Putamen (tissue), 1 donor: ENCODE measurements at places on chromosomes 2 and 18.

- DNase-seq, result no peak
These were observed 28.7 kb upstream of the CCDC150 start for GRCh38 chr2:196610796-196611195.

- peak; percentile 69 for DNase-seq
These were observed 68.6 kb upstream of the SPOPL start for GRCh38 chr2:138432971-138433370.

- no peak for DNase-seq
These were observed 46.1 kb downstream of the TACR1 start for GRCh38 chr2:75153221-75153620.

DNA sequence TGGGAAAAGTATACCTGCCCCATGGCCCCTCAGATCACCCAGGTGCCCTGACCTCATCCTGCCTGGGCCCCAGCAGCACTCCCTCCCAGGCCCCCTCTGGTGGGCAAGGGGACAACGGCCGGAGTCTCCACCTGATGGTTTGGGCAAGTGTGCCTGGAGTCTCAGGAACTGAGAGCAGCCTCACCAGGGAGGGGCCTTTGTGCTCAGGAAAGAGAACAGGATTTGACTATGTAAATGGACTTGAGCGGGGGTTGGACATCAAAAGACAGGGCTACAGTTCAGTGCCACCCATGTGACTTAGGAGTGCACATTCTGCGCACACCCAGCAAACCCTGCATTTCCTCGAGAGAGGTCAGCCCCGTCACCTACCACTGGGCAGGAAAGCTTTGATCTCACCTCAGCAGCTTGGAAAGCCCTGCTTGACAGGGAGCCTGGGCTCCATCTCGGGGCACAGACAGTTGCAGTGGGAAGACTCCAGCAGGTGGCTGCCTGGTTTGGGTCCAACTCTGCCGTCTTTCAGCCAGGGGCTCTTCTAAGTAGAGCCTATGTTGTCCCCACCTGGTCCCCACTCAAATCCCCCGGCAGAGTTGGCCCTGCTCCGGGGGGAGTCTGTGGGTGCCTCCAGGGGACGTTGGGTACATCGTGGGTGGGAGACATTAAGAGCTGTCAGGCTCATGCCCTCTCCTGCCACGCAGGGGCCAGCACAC is 3.3 kb downstream of the INPP5D start:
- no peak for DNase-seq

DNA sequence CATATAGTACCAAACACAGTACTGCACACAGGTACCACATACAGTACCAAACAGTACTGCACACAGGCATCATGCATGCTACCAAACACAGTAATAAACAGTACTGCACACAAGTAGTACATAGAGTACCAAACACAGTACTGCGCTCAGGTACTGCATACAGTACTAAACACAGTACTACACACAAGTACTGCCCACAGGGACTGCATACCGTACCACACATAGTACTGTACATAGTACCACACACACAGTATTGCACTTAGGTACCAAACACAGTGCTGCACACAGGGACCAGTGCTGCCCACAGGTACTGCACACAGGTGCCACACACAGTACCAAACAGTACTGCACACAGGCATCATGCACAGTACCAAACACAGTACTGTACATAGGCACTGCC is 74.9 kb downstream of the ZNF236 start:
- DNase-seq, result no peak

DNA sequence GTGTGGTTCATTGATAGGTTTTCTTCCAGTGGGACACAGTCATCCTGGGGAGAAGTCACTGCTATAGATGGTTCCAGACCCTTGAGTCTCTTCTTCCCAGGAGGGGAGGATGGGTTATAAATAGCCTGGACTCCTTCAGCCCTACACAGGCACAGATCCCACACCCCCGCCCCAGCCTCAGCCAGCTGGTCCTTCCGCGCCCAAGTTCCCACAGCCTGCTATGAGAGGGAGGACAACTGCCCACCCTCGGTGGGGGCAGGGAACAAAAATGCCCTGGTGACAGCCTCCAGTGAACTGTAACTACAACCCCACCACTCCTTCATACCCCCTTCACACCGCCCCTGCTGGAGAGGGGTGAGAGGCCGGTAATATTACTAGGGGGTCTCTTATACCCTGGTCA is 3.2 kb downstream of the ZBTB7C start:
- no peak for DNase-seq

GRCh38 chr2:216653093-216653799 is 20.0 kb downstream of the IGFBP2 start:
- DNase-seq, result no peak

DNA sequence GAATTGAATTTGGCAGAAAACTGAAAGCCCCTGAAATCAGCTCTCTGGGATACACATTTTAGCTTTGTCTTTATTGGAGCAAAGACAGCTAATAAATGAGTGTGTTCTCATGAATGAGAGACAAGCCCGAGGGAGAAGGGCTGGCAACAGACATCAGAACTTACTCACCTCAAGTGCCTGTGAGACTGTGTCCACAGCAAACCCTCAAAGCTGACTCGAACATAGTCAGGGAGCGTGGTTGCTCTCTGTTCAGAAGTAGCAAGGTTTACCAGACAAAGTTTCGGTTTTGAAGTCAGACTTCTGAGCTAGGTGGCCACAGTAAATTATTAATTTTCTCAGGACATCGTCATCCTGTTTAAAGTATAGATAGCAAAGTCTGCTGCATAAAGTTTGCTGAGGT is 207.9 kb downstream of the CMPK2 start:
- DNase-seq, result no peak

GRCh38 chr18:77407733-77408132 is 158.1 kb downstream of the GALR1 start:
- DNase-seq, result no peak

GRCh38 chr2:12502759-12503158 is 214.0 kb upstream of the TRIB2 start:
- no peak for DNase-seq

DNA sequence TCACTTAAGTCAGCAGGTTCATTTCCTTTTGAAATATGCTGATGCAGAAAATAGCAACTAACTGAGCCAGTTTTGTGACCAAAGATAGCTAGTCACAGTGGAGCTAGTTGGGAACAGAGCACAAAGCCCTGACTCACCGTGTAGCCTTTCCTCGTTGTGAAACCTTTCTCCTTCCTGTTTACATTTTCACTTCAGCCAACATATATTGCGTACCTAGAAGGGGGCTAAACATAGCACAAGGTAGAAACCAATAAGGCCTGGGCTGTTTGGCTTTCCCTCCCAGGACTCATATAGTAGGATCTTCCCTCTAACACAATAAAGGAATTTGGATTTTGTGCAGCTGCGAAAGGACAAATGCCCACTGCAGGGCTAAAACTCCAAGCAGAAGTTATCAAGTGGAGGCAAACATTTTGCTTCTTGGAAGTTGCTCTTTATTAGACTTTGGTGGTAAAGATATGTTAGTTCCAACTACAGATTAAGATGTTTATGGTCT is 24.5 kb upstream of the LPIN2 start:
- DNase-seq, result no peak

DNA sequence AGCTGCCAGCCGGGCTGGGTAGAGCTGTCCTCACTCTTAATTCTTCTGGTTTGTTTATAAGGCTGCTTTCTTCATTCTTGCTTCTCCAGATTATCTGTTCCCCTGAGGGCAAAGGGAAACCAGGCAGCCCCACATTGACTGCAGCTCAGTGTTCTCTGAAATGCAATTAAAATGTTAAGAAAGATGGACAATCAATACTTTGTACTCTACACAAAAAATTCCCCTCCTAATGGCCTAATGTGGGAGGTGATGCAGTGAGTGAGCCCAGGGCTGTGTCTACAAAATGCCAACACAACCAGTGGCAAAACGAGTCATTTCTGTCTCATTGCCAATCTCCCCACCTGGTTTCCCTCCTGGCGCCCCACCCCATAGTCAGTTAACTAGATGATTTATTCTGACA is 541.7 kb upstream of the RAB6C start:
- no peak for DNase-seq

DNA sequence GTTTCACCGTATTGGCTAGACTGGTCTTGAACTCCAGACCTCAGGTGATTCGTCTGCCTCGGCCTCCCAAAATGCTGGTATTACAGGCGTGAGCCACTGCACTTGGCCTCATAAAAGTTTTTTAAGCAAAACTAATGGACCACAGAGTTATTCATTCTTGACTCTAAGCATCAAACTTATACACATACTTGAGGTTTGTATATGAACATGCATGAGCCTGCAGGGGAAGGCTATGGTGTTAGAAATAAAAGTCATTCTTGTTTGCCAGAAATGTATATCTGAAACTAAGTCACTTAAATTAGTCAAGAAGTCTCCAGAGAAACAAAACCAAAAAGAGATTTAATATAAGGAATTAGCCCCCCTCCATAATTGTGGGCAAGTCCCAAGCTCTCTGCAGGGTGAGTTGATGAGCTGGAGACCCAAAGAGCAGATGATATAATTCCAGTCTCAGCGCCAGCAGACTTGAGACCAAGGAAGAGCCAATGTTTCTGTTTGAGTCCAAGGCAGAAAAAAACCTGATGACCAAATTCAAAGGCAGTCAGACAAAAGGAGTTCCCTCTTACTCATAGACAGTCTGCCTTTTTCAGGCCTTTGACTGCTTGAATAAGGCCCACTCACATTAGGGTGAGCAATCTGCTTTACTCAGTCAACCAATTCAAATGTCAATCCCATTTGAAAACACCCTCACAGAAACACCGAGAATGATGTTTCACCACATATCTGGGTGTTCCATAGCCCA is 69.0 kb upstream of the DSG1 start:
- DNase-seq, result no peak

GRCh38 chr2:182611009-182611408 is 105.0 kb upstream of the DNAJC10 start:
- no peak for DNase-seq

- DNase-seq, result no peak
These were observed 219.8 kb downstream of the CDCA7 start for GRCh38 chr2:173574324-173575112.

GRCh38 chr2:106208874-106209273 is 14.8 kb upstream of the UXS1 start:
- DNase-seq, result no peak

- no peak for DNase-seq
These were observed 18.2 kb downstream of the NRP2 start for GRCh38 chr2:205700331-205701132.

- DNase-seq, result no peak
These were observed 13.6 kb downstream of the EML4 start for GRCh38 chr2:42182654-42183308.

DNA sequence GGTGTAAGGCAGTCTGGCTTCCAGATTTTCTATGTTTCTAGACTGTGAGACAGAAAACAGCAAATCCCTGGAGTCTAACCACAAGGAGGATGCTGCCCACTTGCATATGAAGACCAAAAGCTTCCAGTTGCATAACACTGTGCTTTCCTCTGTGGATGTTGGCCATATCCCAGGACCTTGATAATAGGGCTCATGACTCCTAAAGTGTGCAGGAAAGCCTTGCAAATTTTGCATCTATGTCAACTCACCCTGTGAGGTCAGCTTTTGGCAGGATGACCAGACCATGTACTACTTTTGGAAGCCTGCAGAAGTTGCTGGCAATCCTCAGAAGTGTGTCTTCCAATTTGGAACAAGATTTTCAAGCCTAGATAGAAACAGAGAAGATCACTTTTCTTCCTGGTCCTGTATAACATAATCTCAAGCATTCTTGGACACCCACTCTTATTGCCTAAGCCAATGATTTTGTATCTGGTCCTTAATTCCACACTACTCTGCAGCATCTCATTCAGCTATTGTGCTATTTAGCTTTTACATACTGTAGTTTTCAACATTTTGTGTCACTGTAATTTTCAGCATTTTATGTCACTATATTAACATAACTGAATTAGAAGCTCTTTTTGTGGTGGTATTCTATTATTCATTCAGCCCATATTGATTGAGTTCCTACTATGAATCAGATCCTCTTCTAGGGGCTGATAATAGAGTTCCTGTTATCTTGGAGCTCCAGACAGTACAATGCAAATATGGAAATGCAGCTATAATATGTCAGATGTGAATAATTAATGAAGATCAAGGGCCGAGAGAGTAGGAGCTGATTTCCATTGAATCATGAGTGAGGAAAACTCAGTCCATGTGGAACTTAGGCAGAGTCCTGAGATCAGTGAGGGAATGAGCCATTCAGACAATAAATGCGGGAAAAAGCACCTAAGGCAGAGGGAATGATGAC is 85.3 kb upstream of the RAB27B start:
- peak; percentile 2 for DNase-seq

GRCh38 chr2:172845028-172845630 is 109.5 kb downstream of the RAPGEF4 start:
- no peak for DNase-seq

DNA sequence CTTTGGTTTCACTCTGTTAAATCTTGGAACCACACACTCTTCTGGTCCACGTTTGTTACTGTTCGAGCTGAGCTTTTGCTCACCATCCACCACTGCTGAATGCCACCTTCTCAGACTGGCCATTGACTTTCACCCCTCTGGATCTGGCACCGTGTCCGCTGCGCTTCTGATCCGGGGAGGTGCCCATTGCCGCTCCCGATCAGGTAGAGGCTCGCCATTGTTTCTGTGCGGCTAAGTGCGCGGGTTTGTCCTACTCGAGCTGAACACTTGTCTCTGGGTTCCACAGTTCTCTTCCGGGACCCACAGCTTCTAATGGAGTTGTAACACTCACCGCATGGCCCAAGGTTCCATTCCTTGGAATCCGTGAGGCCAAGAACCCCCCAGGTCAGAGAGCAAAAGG is 72.8 kb downstream of the LCLAT1 start:
- DNase-seq, result no peak

DNA sequence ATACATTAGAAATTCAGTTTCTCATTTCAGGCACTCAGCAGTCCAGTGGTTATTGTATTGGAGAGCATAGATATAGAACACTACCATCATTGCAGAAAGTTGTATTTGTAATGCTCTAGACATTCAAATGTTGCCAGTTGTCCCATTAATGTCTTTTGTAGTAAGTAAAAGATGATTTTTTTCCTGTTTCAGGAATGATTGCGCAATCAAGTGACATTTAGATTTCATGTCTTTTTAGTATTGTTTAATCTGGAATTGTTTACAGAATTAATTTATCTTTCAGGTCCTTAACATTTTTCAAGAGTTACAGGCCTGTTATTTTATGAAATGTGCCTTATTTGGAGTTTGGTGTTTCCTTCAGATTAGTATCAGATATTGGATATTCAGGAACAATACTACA is 134.7 kb downstream of the MSTN start:
- no peak for DNase-seq

GRCh38 chr18:50819027-50819727 is 639 bp downstream of the MRO start:
- peak; percentile 42 for DNase-seq

- DNase-seq, result no peak
These were observed 138.1 kb downstream of the DTNA start for GRCh38 chr18:34848156-34848555.

GRCh38 chr2:24083567-24084385 is 858 bp downstream of the TP53I3 start:
- no peak for DNase-seq
